Stimulated activated CD8-positive, alpha-beta memory T cell treated with anti-CD3 and anti-CD28 coated beads, Interleukin-4, amount 100 ng/mL, for 1 hour (primary cell): ENCODE measurements at places on chromosomes 2 and 18.

GRCh38 chr2:223882715-223883114 is 45.3 kb upstream of the AP1S3 start:
- no peak for DNase-seq

- no peak for DNase-seq
Observed at GRCh38 chr2:70921839-70922234, 13.9 kb upstream of the ATP6V1B1 start.

GRCh38 chr2:169329688-169330554 is 32.4 kb downstream of the LRP2 start:
- DNase-seq = no peak

- no peak for DNase-seq
Observed at GRCh38 chr18:26468931-26469340, 79.4 kb downstream of the KCTD1 start.

- DNase-seq = no peak
Observed at GRCh38 chr2:105334211-105334610, 3.1 kb upstream of the C2orf49 start.

- no peak for DNase-seq
Observed at GRCh38 chr2:239533569-239534316, 132.9 kb upstream of the HDAC4 start.

GRCh38 chr18:76098674-76099411 is 396.2 kb downstream of the ZNF516 start:
- DNase-seq = no peak

- no peak for DNase-seq
Observed at GRCh38 chr18:79926715-79927606, 24.5 kb downstream of the SLC66A2 start.

- no peak for DNase-seq
Observed at GRCh38 chr18:73099759-73100158, 232.0 kb upstream of the NETO1 start.

GRCh38 chr2:79393806-79394484 is 118.9 kb upstream of the CTNNA2 start:
- no peak for DNase-seq

- no peak for DNase-seq
Observed at GRCh38 chr2:152028182-152028862, 70.5 kb downstream of the CACNB4 start.

GRCh38 chr18:54069729-54070128 is 154.7 kb downstream of the MBD2 start:
- no peak for DNase-seq
